Left renal cortex interstitium (tissue), 4 donors: ENCODE measurements at places on chromosomes 13 and 19. TPM values are rescaled to one million over a fixed set of nuclear protein-coding genes. Genes with fewer than 3 reads are reported as not detected.
A peak's percentile ranks its signal among the peaks of the same experiment; 100 is the strongest.

The NKG7 gene
- 2.7 TPM for polyA plus RNA-seq

The SLAIN1 gene
- 21.7 TPM for polyA plus RNA-seq

DNA sequence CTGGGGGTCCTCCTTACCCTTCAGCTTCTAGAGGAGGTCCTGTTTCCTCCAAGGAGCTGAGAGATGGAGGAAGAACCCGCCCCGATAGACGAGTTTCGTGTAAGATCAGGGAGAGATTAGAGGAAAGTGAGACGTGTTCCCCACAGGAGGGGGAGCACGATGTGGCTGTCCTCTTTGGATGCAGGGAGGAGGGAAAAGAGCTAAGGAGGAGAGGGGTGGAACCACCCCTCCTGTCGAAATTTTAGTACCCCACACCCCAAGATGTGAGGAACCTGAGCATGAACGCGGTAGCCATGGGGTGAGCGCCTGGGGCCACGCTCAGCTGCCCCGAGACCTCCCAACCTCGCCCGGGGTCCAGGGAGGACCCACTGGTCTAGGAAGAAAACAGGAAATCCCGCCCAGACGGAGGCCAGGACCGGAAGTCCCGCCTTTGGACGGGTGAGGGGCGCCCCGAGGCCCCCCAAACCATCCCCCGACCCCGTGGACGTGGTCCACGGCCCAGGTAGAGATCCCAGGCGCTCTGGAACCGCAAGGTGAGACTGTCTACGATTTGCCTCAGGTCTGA lies 1.2 kb downstream of the AKT1S1 start:
- DNase-seq, result no peak

The CLDND2 gene
- polyA plus RNA-seq, result 0.99 TPM

DNA sequence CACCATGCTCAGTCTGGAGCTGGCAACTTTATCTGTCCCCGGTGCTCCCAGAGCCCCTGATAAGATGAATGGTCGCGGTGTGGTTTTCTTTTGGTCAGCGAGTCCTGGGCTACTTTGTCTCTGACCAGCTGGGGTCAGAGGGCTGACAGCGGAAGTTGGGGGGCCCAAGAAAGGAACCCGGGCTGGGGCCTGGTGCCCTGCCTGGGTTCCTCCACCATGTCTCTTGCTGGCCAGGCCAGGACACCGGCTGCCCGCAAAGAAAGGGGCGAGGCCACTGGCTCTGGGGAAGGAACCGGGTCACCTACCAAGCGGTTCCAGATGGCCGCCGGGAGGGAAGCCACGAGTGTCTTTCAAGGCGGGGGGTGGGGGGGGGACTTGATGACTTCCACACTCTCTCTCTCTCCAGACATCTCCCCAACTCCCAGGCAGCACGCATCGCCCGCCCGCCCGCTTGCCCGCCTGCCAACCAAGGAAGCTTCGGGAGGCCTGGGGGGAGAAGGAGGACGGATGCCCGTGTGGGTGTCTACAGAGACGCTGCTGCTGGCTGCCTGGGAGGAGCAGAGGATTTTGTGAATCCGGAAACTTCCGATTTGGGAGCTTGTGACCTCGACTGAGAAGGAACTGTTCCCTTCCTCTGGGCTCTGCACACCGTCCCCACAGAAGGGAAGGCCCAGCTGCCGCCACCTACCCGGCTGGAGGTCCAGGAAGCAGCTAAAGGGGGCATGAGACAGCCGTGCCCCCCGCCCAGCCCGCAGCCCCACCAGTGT lies 1.1 kb downstream of the PIP5K1C start:
- no peak for DNase-seq

The RUVBL2 gene
- 105 TPM for polyA plus RNA-seq

The DNAJB1 gene
- 104 TPM for polyA plus RNA-seq

The GRAMD1A gene
- 87.2 TPM for polyA plus RNA-seq

DNA sequence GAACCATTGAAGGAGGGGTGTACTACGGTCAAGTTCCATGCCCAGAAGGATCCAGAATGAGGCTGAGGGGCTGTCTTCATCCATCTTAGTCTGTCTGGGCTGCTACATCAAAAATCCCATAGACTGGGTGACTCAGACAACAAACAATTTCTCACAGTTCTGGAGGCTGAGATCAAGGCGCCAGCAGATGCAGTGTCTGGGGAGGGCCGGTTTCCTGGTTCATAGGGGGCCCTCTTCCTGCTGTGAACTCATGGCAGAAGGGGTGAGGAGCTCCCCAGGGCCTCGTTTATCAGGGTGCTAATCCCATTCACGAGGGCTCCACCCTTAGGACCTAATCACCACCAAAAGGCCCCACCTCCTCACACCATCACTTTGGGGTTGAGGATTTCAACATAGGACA lies 14.7 kb upstream of the KCTD15 start:
- no peak for DNase-seq

The PTPRH gene
- 0.17 TPM for polyA plus RNA-seq

- DNase-seq, result no peak
Observed at GRCh38 chr13:104962411-104962810, 1573.1 kb downstream of the EFNB2 start.

The ZNF497 gene
- polyA plus RNA-seq, result 3.4 TPM

DNA sequence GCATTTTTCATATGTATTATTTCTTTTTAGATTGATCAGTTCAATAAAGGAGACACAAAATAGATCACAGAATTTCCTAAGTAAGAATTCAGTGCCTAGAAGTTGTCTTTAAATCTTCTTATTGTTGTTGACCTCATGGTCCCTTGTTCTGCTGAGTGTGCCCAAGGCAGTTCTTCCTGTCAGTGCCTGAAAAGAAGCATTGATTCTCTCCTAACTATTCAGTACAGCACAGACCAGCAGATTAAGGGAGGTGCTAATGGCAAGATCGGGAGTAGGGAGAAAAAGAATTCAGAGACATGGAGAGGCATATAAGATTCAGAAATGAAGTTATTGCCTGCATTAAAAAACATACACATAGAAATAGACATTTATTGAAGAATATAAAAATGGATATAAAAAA lies 180.5 kb upstream of the PCDH9 start:
- no peak for DNase-seq

- DNase-seq, result no peak
Observed at GRCh38 chr13:102028868-102029267, 373.0 kb downstream of the FGF14 start.

The COL4A1 gene
- 626 TPM for polyA plus RNA-seq

The SIGLECL1 gene
- not detected for polyA plus RNA-seq

- no peak for DNase-seq
Observed at GRCh38 chr19:22144394-22144793, 52.4 kb downstream of the ZNF676 start.

The ZNF888 gene
- 13.1 TPM for polyA plus RNA-seq

DNA sequence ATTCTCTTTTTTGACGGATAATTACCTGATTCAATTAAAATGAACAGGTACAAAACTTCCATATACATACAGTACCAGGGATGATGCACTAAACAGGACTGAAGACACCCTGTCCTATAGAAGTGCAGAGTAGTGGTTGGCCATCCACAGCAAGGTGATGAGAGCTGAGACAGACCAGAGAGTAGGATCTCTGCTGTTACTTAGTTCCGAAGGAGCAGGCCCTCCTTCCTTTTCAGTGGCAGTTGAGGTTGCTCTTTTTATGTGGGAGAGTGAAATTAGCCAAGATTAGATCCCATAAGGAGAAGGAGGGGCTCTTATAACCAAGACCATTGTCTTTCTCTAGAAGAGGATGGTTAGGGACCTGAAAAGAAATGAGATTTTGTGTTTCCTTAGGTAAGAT lies 4.0 kb downstream of the PDS5B start:
- DNase-seq, result peak; percentile 19

GRCh38 chr13:112869202-112870050 lies 99.6 kb upstream of the MCF2L start:
- DNase-seq, result no peak

The RNF225 gene
- not detected for polyA plus RNA-seq

GRCh38 chr13:25803641-25804040 lies 248.2 kb downstream of the SHISA2 start:
- DNase-seq, result no peak

GRCh38 chr19:53898636-53899341 lies 10.3 kb upstream of the CACNG7 start:
- DNase-seq, result no peak
